ENCODE measurements at places on chromosomes 2 and 18. TPM values are rescaled to one million over a fixed set of nuclear protein-coding genes. Genes with fewer than 3 reads are reported as not detected.
A peak's percentile ranks its signal among the peaks of the same experiment; 100 is the strongest.

GRCh38 chr2:12243381-12243780 lies 473.4 kb upstream of the TRIB2 start:
- DNase-seq, result no peak

DNA sequence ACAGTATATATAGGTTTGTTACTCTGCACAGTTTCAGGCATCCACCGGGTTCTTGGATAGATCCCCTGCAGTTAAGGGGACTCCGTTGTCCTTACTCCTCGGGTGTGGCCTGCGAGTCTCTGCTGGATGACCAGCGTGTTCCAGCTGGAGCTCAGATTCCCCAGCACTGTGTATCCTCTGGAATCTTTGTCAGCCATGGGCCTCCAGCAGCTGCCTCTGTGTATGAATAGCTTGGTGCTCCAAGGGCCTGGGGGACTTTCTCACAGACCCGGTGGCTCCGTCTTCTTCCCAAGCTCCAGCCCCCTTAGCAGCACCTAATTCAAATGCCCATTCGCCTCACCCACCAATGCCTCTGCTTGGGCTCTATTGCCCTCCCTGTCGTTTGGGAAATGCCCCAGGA lies 6.3 kb downstream of the ANO7 start:
- DNase-seq, result no peak

Gene MRPL44
- total RNA-seq, result 46.7 TPM

- no peak for DNase-seq
Measured at GRCh38 chr2:38615237-38615636, 12.5 kb upstream of the HNRNPLL start.

Gene PLB1
- total RNA-seq, result 0.83 TPM

GRCh38 chr2:24432735-24433134 lies 58.3 kb upstream of the NCOA1 start:
- DNase-seq, result no peak

DNA sequence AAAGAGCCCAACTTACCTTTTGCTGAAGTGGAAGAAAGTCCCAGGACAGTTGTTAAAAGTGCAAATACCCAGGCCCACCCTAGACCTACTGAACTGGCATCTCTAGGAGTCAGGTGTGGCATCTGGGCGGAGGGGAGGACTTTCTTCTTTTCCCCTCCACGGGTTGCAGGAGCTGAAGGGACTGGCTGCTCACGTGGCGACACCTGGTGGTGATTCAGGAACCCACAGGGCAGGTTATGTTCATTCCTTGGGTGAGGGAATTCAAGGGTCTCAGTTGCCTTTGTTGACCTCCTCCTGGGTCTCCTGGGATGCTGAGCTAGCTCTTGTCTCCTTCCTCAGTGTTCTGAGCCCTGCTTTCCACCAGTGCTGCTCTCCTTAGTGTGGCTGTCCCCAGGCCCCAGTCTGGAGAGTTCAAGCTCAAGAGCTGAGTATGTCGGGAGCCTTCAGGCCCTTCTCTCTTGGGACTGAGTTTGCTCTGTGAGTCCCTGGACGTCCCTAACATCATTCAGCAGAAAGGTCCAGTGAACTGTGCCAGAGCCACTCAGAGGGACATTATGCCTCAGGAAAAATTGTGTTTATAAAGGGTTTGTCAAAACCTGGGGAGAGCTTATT lies 56.9 kb downstream of the DYSF start:
- peak; percentile 67 for DNase-seq

Gene DSG1
- total RNA-seq, result not detected

Gene HOXD9
- total RNA-seq, result 2.5 TPM

GRCh38 chr18:11110509-11110908 lies 38.9 kb downstream of the PIEZO2 start:
- DNase-seq, result no peak

DNA sequence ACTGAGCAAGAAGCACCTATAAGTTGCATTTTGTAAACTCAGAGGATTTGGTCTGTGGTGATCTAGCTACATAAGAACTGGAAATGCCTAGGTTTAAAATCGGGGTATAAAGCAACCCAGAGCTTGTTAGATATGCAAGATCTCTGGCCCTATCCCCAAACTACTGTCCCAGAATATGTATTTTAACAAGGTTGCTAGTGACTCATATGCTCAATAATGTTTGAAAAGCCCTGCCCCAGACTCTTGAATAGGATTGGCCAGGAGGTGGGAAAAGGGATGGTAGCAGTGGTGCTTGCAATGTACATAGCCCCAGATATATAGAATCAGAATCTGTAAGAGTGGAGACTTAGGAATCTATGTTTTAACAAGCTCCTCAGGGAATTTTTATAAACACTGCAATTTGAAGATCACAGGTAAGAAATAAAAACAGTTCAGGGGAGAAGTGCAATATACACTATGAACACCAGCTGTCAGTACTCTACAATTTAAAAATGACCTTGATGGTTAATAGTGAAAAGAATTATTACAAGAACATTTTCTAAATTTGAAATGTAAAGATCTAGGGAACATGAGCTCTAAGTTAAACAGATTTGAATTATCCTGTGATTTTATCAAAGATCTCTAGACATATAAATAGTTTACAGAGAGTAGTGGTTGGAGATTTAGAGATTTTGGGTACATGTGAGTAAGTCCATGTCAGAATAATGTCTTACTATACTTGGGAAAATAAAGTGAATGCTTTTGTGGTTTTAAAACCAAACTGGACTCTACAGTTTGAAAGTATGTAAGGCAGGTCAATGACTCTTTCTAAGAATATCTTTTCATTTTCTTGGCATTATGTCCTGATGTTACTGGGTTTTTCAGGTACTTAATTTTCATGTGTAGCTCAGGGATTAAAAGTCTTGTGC lies 7.7 kb upstream of the MMADHC start:
- no peak for DNase-seq

DNA sequence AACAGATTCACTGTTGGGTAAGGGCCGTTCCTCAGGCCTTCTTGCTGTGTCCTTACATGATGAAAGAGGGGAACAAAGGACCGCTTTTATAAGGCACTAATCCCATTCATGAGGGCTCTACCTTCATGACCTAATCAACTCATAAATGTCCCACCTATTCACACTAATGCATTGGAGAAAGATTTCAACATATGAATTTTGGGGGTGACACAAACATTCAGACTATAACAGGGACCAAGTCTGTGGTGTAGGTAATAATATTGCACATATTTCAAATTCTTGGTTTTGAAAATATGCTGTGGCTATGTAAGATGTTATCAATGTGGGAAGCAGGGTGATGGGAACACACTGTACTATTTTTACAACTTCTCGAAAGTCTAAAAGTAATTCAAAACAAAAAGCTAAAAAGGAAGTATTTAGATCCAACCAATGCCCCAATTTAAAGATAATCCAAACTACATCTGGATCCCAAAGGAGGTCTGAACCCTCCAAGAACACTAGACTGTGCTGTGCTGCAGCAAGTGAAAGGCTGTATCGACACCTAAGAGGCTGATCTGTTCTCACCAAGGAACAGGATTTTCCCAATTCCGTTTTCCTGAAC lies 82.4 kb upstream of the TGIF1 start:
- DNase-seq, result no peak

Gene HOXD13
- total RNA-seq, result 20.7 TPM

Gene ANKRD53
- total RNA-seq, result not detected

DNA sequence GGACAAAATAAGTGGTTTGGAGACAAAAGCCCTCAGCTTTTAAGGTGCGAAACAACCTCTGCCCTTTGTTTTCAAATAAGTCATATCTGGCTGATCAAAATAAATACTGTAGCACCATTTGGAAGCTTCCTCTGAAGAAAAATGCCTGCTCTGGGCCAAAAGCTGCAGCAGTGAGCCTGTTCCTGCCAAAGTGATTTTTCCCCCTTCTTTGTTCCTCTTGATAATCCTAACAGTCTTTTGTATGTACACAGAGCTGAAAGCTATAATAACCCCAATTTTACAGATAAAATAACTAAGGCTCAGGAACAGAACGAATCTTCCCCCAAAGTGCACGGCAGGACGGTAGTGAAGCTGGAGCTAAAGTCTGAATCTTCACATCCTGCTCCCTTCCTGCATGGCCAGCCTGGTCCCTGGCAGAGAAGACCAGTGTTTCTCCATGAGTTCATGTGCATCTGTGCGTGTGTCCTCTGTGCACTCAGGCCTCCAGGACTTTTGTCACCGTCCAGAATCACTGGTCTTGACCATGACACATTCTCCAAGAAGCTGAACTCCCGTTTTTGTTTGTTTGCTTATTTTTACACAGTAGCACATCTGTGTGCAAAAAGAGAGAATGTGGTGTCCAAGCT lies 2114.1 kb upstream of the PIK3C3 start:
- DNase-seq, result no peak

Gene CAPN10
- 23.8 TPM for total RNA-seq

DNA sequence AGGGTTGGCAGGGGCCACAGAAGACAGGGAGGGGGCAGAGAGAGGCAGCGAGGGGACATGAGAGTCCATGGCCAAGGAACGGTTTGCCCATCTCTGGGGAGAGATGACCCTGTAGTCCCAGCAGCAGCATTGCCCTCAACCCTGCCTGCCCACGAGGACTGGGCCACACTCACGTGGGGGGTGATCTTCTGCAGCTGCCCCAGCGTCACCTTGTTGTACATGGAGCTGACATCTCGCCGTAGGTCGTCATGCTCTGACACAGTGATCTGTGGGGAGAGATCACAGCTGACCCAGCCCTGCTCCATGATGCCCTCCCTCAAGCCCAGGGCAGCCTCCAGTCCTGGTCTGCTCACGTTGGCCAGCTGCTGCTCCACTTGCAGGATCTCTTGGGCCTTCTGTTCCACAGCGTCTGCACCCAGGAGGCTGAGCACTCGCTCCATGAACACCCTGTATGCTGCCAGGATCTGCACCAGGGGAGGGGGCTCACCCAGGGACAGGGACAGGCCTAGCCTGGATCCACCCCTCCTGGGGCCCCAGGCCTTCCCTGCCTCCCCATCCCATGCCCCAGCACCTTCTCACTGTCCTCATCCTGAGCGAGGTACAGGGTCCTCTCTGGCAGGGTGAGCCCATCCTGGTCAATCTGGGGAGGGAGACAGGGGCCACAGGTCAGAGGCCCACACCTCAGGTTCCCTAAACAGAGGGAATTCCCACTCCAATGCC lies 2.8 kb downstream of the ECEL1 start:
- DNase-seq, result no peak

GRCh38 chr2:190420801-190421200 lies 12.6 kb downstream of the MFSD6 start:
- DNase-seq, result no peak

GRCh38 chr2:65379721-65380171 lies 52.7 kb downstream of the SPRED2 start:
- no peak for DNase-seq

Gene C2orf69
- total RNA-seq, result 15.4 TPM

DNA sequence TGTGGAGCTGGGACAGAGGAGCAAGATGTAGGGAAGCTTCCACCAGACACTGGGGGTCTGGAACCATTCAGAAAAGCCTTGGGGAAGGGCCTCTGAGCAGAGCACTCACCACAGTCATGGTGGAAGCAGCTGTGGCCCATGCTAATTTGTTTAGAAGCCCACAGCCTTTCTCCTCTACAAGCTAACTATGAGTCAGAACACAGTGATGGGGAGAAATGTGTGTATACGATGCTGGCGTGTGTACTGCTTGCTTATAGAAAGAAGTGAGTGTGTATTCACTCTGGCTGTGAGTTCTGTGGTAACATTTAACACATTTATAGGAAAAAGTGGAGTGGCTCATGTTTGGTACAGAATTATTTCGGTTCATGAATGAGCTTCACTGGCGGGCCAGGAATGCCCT lies 157.0 kb upstream of the ACAA2 start:
- no peak for DNase-seq

DNA sequence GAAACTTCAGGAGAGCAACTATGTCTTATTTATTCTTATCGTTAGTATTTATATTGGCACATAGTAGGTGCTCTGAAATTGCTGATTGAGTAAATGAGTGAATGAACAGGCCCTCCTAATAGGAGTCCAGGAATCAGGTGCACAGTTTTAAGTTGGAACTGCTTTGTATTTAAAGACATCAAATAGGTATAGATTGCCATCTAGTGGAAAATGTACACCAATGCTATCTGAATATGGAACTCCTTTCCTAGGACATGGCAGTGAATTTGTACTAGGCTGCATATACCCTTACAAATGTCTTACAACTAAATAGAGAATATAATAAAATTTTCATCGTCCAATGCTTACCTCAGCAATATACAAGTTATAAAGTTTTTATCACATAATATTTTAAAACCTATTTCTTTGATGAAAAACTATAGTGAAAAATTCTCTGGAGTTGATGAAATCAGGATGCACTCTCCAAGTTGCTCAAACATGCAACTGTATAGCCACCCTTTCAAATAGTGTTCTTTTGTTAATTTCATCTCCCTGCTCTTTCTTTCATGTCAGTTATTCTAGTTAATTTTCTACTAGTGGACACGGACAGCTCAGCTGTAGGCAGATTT lies 318.9 kb upstream of the SYT4 start:
- DNase-seq, result no peak

GRCh38 chr2:179561702-179562101 lies 297.1 kb upstream of the SESTD1 start:
- DNase-seq, result no peak

GRCh38 chr2:25784404-25784803 lies 93.9 kb downstream of the ASXL2 start:
- DNase-seq, result no peak

Gene B4GALT6
- total RNA-seq, result 6.0 TPM

Gene SEPTIN10
- 56.0 TPM for total RNA-seq

GRCh38 chr2:98876741-98877140 lies 59.3 kb downstream of the CRACDL start:
- no peak for DNase-seq

Gene RFX8
- 4.6 TPM for total RNA-seq

GRCh38 chr18:21110713-21111345 lies 784 bp downstream of the ROCK1 start:
- peak; percentile 28 for DNase-seq

- no peak for DNase-seq
Measured at GRCh38 chr2:240600451-240600961, 14.0 kb downstream of the CAPN10 start.

Gene ANKRD30BL
- total RNA-seq, result not detected

GRCh38 chr2:161206471-161207032 lies 46.3 kb downstream of the TANK start:
- DNase-seq, result no peak

Gene ALPP
- total RNA-seq, result 0.03 TPM

DNA sequence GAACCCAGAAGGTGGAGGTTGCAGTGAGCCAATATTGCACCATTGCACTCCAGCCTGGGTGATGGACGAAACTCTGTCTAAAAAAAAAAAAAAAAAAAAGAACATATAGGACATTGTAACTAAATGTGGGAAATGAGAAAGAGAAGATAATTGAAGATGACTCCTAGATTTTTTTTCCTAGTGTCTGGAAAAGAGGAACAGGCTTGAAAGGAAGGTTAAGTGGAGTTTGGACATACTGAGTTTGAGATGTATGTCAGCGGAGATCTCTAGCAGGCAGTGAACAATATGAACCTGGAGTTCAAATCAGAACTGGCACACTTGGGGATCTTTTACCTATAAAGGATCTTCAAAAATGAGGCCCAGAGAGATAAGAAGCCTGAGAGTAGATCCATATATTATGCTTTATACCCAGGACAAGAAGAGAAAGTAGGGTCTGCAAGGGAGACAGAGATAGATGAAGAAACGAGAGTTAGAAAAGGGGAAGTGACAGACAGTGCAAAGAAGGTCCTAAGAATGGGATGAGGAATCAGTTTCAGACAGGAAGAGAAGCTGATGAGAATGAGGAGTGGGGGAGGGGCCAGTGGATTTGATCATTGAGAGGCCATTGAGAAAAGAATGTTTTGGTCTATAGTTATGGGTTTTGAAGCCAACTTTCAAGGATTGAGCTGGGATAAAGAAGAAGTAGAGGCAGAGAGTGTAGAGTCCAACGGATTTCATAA lies 46.9 kb upstream of the CD28 start:
- no peak for DNase-seq
